Endodermal cell (in vitro differentiated cells): ENCODE measurements at places on chromosomes 3 and 15. TPM values are rescaled to one million over a fixed set of nuclear protein-coding genes. Genes with fewer than 3 reads are reported as not detected.

- H3K27me3 ChIP-seq, result no peaks in the 10 kb centered on the region
- no peak overlapping the region for H3K4me3 ChIP-seq
- H3K4me1 ChIP-seq, result no peaks in the 10 kb centered on the region
- H3K27ac ChIP-seq, result no peak overlapping the region
Observed at GRCh38 chr3:150681057-150681456, 22.7 kb downstream of the ERICH6 start.

The GOLGA8Q gene
- not detected in 3 replicates for total RNA-seq

The OCA2 gene
- 0.54 and 0.84 TPM in 2 replicates for total RNA-seq

GRCh38 chr3:102098130-102098885, 249.0 kb downstream of the NFKBIZ start:
- no peak for DNase-seq
- H3K36me3 ChIP-seq, result no peaks in the 10 kb centered on the region
- no peaks in the 10 kb centered on the region for H3K27me3 ChIP-seq
- no peaks in the 10 kb centered on the region for H3K4me1 ChIP-seq

DNA sequence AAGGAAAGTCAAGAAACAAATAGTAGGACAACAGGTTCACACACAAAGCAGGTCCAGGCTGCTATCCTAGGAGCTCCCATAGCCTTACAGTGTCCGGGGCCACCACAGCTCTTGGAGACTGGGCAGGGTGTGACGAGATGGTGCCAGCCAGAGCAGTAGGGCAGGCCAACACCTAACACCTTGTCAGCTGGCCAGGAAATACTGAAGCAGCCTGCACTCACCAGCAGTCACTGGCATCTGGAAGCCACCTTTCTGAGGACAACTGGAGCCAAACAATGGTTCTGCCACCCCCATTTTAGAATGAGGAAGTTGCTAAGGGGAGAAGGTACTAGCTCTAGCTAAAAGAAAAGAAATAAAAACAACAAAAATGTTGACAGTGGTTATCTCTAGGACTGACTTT, 47.2 kb downstream of the CCDC12 start:
- DNase-seq, result no peak
- H3K4me1 ChIP-seq, result no peaks in the 10 kb centered on the region
- H3K4me3 ChIP-seq, result no peak overlapping the region
- H3K36me3 ChIP-seq, result peaks cover 46% of the 10 kb centered on the region
- H3K27me3 ChIP-seq, result no peaks in the 10 kb centered on the region
- no peak overlapping the region for H3K27ac ChIP-seq

The NCEH1 gene
- 9.4 to 18.7 TPM (median 16.5 TPM) in 3 replicates for total RNA-seq

GRCh38 chr3:128780101-128780837, 54.3 kb downstream of the RAB7A start:
- H3K36me3 ChIP-seq, result peaks cover 18% of the 10 kb centered on the region
- DNase-seq, result no peak
- H3K27me3 ChIP-seq, result no peaks in the 10 kb centered on the region
- H3K27ac ChIP-seq, result no peak overlapping the region
